ENCODE measurements at places on chromosomes 2 and 18.

GRCh38 chr2:69090820-69091219 lies 77.8 kb downstream of the ANTXR1 start:
- no peak for DNase-seq

GRCh38 chr2:150462770-150463169 lies 24.7 kb downstream of the RND3 start:
- no peak for DNase-seq

- no peak for DNase-seq
Measured at GRCh38 chr2:147355706-147356105, 489.1 kb upstream of the ACVR2A start.

- DNase-seq, result no peak
Measured at GRCh38 chr18:55338978-55339650, 248.9 kb downstream of the TCF4 start.

- DNase-seq, result no peak
Measured at GRCh38 chr2:86360776-86361175, 23.4 kb upstream of the REEP1 start.

DNA sequence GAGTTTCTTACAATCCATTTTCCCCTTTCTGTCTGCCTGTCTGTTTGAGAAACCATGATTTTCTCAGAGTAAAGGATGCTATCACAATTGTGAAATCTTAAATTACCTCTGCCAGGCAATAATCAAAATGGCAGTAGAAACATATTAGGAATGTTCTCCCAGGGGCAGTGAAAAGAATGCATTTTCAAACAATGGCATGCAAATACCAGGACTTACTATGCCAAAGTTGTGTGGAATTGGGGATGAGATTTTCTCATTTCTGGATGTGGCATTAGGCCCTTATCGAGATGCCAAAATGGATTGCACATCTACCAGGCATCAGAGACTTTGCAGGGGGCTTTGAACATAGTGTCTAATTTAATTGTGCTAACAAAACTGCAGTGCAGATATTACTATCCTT lies 821.4 kb downstream of the RNF144A start:
- DNase-seq, result no peak

DNA sequence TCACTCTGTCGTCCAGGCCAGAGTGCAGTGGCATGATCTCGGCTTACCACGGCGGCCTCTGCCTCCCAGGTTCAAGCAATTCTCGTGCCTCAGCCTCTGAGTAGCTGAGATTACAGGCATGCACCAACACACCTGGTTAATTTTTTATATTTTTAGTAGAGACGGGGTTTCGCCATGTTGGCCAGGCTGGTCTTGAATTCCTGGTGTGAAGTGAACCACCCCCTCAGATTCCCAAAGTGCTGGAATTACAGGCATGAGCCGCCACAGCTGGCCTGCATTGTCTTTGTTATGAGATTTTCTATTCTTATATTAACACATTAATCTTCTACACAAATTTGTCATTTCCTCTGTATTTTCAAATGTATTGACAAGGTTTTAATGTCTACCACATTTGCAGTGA lies 75.2 kb downstream of the SEPTIN10 start:
- no peak for DNase-seq

DNA sequence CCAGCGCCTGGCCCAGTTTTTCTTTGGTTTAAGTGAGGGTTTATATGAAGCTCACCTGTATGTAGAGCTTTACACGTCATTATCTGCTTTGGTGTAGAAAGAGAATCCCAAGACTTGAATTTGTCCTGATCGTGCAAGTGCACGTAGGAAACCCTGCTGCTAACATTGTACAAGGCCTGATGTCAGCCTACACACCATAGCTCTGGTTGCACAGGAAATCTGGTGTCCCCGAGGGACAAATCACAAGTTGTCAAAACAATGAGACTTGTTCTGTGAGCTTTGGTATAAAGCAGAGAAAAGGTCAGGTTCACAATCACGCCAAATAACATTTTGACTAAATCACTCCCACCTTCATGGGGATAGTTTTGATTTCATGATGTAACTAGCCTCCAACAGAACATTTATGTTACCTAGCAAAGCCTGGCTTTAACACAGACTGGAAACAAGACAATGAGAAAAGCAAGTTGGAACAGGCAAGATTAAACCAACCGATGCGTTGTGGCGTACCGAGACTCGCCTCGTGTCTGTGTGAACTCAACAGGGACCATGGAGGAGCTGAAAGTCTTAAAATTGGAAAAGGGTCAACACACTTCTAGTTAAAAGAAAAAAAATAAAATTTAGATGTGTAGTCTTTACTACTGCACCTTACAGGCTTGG lies 41.4 kb downstream of the ZAP70 start:
- DNase-seq, result no peak
